ENCODE measurements at places on chromosomes 7 and 10.

DNA sequence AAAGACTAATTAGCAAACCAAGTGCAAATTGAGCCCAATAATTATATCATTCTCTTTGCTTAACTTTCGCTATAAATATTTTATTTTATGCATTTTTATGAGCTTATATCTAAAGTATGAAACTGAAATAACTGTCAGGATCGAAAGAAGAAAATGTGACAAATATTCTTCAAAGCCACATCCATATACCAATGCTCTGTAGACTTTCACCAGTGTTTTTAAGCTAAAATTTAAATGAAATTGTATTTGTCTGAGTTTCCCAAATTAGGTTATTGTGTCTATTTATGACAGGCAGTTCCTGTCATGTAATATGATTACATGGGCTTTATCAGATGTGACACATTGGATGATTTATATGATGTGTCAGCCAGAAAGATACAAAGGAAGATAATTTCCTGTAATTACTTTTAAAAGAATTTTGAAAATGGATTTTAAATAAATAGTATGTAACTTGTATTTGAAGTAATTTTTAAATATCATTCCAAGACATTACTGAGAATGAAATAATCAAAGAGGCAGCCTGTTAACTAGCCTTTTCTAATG is 317.9 kb upstream of the KLF6 start:
- DNase-seq: no peak

DNA sequence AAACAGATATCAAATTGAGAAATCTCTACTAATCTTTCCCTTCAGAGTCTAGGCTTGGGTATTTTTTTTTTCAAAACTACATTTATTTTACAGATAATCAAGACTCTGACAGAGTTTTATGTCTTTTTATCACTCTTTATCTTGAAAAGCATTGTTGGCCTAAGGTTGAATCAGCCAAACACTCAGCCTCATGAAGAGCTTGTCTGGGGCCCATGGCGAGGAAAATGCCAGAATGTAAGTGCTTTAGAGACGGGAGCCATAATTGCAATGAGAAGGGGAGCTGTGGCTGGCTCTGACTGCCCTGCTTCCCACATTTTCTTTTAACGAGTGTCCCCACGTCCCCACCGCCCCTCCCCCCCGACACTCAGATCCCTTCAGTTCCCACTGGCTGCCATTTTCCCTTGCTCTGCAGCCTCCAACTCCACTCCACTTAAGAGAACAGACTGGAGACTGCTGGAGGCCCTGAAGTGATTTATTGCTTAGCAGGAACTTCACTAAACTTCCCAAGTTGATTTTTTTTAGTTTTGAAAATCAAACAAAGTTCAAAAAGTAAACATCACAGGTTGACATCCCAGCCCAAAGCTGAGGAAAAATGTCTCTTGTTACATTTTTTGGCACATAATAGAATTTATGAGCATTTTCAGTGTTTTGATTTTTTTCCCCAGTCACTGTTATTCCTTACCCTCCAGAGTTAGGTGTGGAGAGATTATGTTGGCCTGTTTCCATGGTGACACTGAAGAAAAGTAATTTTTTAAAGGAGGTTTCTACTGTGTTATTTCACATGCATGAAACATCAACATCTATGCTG is 637.5 kb upstream of the GALNT17 start:
- no peak for DNase-seq

DNA sequence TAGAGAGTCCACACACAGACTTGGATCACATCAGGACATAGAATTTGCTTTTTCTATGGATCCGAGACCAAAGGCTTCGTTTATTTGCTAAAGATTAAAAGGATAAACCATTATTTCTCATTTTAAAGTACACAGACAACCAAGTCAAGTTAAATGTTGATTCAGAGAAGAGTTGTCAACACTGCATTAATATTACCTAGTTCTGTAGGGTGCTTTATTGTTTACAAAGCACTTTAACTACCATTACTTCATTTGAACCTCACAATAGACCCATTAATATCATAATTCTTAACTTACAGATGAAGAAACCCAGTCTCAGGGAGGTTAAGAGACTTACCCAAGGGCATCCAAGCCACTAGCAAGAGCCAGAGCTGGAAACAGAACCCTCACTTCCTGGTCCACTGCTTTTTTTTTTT is 43.2 kb upstream of the GSAP start:
- peak; percentile 89 for DNase-seq

GRCh38 chr10:86899132-86899531 is 58.3 kb downstream of the MMRN2 start:
- no peak for DNase-seq

DNA sequence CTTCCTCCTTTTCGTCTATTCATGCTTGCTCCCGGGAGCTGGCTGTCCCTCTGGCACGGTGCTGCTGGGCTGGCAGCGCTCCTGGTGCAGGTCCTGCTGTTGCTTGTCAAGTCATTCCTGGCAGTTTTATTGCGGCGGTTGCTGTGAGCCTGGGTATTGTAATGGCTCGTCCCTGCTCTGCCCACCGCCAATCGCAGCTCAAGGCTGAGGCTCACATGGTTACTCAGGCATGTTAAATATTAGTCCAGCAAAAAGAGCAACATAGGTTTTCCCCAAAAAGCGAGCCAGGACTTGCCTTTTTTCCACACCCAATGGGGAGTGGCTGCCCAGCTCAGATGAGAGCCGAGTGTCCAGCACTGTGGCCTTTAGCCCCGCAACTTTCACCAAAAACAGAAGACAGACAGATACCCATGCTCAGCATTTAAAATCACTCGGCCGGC is 492.9 kb upstream of the FOXK1 start:
- DNase-seq: peak; percentile 57
